ENCODE measurements at places on chromosomes 3 and 15.

GRCh38 chr3:32839714-32840085 is 21.9 kb downstream of the TRIM71 start:
- no peak for DNase-seq

- DNase-seq: no peak
Observed at GRCh38 chr3:149553781-149554451, 79.4 kb downstream of the TM4SF4 start.

DNA sequence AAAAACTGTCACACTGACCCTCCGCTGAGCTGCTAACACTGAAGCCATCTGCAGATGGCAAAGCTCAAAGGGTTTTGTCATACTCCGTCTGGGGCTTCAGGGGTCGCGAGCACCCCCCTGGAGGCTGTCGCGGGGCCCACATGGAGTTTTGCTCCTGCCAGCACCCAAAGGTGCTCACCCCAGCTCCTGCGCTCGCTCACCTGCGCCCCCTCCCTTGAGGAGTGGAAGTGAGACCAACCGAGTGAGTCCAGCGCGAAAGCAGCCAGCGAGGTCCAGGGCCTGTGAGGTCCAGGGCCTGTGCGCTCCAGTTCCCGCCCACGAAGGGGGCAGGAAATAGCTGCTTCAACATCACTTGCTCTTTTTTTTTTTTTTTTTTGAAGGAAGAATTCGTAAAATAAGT is 208.5 kb downstream of the ROBO2 start:
- no peak for DNase-seq

- DNase-seq: no peak
Observed at GRCh38 chr3:192879346-192880031, 38.2 kb downstream of the MB21D2 start.

- DNase-seq: no peak
Observed at GRCh38 chr3:126147147-126147931, 33.0 kb downstream of the ALDH1L1 start.

- no peak for DNase-seq
Observed at GRCh38 chr3:110378481-110378880, 693.1 kb upstream of the NECTIN3 start.

GRCh38 chr3:81910244-81910852 is 148.9 kb upstream of the GBE1 start:
- DNase-seq: peak; percentile 57

DNA sequence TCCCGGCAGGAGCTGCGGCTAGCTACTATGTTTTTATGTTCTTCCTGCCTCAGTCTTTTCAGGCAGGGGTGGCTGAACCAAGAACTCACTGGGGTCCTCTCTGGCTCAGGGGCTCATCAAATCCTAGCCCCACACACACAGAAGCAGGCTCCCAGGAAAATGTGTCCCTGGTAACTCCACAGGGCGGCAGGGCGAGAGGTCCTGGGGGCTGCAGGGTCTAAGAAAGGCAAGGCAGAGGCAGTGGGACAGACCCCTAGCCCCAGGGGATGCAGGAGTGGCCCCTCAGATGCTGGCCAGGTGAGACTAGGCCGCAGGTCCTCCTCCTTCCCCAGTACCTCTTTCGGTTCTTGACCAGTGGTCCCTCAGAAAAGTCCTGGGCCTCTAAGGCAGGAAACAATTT is 48.9 kb downstream of the PTH1R start:
- no peak for DNase-seq

DNA sequence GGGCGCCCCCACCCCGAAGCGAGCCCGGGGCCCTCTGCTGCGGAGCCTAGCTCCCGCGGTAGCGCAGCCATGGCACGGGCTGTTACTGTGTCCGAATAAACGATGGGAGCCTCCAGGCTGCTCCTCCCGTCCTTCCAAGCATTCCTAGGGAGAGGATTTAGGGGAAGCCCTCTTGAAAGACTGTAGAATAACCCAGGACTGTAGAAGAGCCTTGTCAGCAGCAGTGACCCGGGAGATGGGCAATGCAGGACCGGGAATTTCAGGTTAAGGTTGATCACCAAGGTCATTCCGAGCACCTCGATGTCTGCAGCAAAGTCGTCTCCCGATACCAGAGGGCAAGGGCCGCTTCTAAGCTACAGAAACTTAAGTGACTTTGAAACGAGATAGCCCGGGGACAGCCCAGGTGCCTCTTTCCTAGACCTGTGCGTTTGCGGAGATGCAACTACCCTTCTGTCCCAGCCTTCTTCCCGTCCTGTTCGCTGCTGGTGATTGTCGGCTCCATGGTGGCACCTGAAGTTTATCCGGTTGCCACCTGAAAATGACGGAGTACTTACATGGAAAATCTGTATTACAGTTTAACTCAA is 753 bp upstream of the MYO5A start:
- DNase-seq: peak; percentile 15

DNA sequence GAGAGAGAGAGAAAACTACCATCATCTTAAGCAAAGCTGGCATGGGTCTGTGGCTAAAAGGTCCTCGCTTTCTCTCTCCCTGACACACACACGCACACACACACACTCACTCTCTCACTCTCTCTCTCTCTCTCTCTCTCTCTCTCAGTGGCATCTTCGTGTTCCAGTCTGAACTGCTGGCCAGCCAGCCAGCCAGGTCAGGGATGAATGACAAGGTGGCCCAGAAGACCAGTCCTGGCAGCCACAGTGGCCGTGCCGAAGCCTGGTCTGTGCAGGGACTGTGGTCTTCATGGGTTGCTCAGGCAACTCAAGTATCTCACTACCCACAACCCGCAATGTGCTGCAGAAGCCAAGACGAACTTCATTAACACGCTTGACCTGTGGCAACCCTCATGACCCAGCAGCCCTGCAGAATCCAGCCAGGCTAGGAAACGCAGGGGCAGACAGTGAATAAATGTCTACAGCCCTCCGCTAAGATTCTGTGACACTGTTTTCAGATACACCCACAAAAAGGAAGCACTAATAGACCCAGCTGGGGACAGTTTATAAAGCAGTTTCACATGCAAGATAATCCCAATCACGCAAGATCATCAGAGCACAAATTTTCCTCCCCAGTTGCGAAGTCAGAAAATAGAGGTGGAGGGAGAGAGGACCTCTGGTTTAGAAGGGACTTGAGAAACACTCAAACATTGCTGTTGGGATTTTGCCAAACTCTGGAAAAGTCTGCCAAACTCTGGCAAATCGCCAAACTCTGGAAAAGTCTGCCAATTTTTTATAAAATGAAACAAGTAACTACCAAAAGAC is 66.4 kb downstream of the XXYLT1 start:
- peak; percentile 69 for DNase-seq

GRCh38 chr15:39820050-39820602 is 37.5 kb upstream of the FSIP1 start:
- DNase-seq: no peak

DNA sequence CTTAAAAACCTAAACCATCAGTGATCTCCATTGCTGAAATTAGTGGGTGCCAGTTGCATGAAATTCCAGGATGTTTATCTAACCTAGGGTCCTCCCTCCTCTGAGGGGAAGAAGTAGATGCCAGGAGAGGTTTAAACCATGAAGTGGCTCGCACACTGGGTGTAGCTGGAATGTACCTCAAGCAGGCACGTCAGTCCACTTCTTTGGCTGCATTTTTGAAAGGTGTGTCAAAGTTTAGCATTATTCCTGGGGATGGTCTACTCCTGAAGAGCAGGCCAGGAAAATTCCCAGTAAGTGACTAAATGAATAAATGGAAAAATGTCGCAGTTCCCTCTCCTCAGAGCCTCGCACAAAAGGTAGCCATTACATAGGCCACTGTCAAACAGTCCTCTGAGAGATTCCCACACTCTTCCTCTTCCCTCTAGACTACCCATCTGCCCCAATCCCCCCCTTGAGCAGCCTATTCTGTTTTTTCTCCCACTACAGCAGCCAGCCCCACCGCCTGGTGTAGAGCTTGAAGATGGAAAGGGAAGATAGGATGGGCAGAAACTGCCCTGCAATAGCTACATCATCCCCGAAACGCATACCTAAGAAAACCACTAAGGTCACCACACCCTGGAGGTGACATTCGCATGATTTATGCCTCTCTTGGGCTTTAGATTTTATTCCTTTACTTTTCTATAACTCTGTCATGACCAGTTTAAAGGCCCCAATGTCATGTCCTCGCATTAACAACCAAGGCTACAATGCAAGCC is 655 bp upstream of the TMOD3 start:
- DNase-seq: no peak

- no peak for DNase-seq
Observed at GRCh38 chr15:81914734-81915256, 131.0 kb downstream of the MEX3B start.

DNA sequence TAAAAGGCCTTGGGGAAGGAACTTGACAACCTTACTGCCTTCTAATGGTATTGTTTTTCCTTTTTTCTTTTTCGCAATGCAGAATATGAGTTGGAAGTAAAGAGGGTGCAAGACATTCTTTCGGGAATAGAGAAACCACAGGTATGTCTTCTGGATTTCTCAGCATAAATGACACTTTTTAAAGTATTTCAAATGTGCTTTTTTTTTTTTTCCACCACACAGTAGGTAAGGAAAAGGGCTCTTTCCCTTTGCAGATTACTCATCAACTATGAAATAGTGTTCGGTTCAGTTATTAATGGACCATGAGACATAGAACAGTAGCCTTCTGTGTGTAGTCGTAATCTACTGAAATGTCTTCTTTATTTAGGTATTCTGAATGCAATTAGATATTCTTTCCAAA is 162.4 kb downstream of the GHSR start:
- DNase-seq: no peak

DNA sequence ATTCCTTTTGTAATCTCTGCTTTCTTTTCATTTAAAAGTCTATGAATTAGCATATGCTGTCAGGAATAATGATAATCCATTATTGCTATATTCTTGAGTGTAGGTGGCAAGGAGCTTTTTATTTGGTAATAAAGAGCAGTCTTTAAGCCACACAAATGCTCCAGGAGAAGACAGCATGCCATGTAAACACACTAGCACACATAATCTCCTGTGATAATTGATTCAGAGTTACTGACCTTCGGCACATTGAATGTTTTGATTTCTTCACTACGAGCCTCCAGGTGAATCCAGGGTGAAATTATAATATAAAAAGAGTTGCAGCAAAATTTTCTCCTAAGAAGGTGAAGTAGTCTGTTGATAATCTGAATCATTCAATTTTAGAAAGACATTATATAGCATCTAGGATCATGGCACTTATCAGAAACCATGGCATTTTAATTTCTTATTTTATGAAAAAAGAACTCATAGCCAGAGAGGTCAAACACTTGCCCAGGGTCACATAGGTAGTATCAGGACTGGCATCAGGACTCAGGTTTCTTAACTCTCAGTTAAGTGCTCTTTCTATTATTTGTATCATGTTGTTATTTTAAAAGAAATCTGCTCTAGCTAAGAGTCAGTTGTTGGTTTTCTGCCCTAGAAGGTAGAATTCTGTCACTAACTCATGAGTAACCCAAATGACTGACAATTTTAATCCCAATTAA is 21.3 kb upstream of the DHX36 start:
- no peak for DNase-seq

DNA sequence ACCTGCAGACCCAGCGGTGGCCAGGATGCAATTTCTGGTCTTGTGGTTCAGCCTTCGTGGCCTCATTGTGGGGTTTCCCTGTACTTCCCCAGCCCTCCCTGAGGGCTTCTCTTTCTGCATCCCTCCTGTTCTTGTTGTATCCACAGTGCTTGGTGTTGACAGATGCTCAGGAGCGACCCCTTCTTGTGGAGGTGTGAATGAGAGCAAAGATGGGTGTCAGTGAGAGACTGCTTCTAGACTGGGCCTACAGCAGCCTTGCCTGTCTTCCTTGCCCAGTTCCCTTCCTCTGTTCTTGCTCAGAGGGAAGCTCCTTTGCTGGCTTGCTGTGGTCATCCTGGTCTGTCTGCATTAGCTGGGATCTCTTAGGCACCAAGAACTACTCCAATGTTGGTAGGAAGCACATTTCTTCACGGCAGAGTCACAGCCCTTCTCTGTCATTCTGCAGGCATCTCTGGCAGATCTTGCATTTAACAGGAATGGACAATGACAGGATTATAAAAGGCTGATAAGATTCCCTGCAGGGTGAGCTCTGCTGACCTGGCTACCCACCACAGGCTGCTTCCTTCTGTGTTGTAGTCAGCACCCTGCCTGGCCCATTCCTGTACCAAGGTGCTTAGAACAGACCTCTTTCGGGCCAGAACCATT is 317.8 kb upstream of the C2CD4B start:
- DNase-seq: peak; percentile 65

GRCh38 chr3:152849996-152850578 is 15.2 kb downstream of the P2RY1 start:
- peak; percentile 49 for DNase-seq

DNA sequence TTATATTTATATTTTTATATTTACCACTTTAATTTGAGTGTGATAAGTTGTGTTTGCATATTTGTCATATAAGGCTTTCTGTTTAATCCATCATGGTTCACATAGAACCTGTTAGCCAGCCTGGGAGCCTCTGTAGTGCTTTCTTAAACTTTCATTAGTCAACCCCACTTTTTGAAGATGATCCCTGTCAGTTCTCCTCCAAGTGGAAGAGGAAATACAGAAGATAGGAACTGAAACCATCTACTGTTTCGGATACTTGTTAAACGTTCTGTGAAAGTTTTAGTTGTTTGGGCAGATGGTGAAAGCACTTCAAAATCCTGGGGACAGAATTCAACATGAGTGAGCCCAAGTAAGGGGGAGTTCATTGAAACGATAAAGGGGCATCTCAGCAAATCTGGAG is 4.6 kb upstream of the SAMMSON start:
- no peak for DNase-seq

GRCh38 chr15:35728219-35728940 is 182.4 kb upstream of the DPH6 start:
- DNase-seq: peak; percentile 7

- no peak for DNase-seq
Observed at GRCh38 chr3:12198301-12198700, 39.6 kb upstream of the TIMP4 start.

GRCh38 chr3:190192087-190192486 is 71.4 kb upstream of the P3H2 start:
- DNase-seq: no peak

- DNase-seq: no peak
Observed at GRCh38 chr3:30631243-30631904, 25.0 kb downstream of the TGFBR2 start.

GRCh38 chr15:79003301-79003700 is 58.5 kb upstream of the CTSH start:
- no peak for DNase-seq

- DNase-seq: peak; percentile 72
Observed at GRCh38 chr3:9399746-9400145, 2.3 kb downstream of the SETD5 start.

GRCh38 chr3:44950275-44950734 is 25.7 kb downstream of the ZDHHC3 start:
- DNase-seq: no peak

DNA sequence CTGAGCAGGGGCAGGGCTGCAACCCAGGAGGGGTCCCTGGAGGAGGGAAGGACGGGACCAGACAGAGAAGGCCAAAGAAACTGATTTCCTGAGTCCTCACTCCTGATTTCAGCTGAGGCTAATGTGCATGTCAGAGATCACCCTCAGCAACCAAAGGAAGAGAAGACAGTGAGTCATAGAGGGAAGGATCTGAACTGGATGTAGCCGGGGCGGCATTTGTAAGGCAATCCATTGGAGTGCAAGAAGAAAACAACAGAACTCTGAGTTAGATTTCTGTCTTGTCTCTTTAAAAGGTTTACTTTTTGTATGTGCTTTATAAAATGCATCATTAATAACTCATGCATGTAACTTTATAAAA is 105.3 kb upstream of the AGBL1 start:
- no peak for DNase-seq
